ENCODE measurements at places on chromosomes 6 and 20.

DNA sequence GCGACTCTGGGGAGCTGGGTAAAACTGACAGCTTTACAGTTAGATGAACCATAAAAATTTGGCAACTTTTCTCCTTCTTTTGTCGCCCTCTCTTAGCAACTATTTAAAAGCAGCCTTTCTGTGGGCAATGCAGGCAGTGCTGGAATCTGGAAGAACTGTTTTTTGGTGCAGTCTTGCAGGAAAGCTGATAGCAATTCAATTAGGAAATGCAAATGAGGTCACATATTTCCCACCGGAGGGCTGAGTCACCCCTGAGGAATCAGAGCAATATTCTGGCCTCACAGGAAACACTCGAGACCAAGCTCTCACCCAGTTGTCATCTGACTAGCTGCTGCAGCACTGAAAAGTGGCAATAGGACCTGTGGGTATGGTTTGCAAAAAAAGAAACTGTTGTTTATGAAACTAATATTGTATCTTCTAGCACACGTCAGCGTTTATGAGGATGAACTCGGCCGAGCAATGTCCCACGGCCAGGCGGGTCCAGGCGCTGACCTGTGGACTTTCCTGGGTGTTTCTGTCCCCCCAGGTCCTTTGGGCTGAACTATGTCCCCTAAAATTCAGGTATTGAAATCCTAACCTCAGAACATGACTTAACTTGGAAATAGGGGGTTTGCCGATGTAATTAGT lies 312.3 kb downstream of the TAF4 start:
- DNase-seq, result peak; percentile 16

DNA sequence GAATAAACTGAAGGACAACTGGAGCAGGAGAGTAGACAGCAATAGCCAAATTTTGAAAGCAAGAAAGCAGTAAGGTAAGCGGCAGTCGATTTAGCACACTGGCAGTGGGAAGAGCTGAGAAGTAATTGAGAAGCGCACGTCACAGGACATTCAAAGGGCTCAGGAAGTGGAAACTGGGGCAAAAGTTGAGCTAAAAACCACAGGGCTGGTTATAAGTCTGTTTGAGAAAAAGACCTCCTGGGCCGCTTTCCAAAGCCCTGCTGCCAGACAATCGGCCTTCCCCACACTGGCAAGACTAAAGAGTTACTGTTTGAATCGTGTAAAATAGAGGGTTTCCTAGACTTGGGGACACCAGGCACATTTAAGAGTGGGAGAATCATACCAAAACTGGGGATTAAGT lies 161.4 kb downstream of the DNAH8 start:
- DNase-seq, result no peak

- no peak for DNase-seq
These were observed 48.7 kb upstream of the SAMD5 start for GRCh38 chr6:147459780-147460179.

DNA sequence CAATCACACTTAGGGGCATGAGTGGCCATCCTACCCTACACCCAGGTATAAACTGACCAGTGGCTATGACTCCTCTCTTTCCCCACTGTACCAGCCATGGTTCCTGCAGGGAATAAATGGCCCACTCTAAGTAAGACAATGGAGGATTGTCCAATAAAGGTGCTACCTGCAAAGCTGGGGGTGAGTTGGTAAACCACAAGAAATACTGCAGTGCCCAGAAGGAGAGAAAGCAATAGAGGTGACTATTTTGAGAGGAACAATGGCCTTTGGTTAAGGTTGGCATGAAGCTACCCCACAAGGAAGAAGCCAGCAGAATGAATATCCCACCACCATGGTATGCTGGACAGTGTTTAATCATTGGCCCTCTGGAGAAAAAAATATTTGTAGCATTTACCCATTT lies 233.3 kb upstream of the ECI2 start:
- DNase-seq, result no peak

- DNase-seq, result no peak
These were observed 81.0 kb upstream of the ASF1A start for GRCh38 chr6:118812970-118813369.

- no peak for DNase-seq
These were observed 252.0 kb upstream of the HTR1E start for GRCh38 chr6:86685230-86685797.

GRCh38 chr20:2894221-2894620 lies 20.9 kb downstream of the PTPRA start:
- DNase-seq, result no peak

DNA sequence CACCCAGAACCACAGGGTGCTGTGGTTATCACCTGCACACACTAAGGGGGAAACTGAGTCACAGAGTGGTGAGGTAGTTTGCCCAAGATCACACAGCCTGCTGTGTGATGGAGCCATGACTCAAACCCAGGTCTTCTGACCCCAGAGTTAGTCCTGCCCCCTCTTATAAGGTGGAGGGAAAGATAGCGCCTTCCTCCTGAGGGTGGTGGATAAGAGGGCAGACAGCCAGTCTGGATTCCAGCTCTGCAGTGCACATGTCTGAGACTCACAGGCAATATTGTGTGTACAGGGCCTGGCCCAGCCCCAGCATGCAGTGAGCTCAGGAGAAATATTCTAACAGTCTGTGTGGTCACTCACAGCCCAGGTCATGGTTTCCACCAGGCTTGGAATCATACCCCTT lies 393.7 kb downstream of the CDH4 start:
- DNase-seq, result no peak

- DNase-seq, result peak; percentile 30
These were observed 13.1 kb upstream of the PBOV1 start for GRCh38 chr6:138231381-138231886.

GRCh38 chr6:142693441-142693840 lies 251.5 kb downstream of the HIVEP2 start:
- DNase-seq, result no peak

- no peak for DNase-seq
These were observed 160.4 kb downstream of the PACRG start for GRCh38 chr6:162887981-162888689.

DNA sequence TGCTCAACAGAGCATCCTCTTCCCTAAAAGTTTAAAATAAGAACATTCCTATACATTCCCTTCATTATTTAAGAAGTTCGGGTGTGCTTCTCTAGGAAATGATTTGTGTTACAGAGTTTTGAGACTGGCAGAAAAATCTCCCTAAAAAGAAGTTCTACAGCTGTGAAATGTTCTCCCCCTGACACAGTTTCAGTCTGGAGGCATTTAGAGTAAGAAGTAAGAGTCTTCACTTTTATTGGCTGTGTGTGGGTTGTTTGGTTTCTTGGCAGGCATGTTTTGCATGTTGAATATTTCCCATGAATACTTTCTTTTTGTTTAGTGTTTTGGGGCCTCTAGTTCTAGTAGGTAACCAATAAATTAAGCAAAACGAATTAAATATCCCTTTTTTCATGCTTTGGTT lies 195.9 kb downstream of the TENT5A start:
- no peak for DNase-seq

DNA sequence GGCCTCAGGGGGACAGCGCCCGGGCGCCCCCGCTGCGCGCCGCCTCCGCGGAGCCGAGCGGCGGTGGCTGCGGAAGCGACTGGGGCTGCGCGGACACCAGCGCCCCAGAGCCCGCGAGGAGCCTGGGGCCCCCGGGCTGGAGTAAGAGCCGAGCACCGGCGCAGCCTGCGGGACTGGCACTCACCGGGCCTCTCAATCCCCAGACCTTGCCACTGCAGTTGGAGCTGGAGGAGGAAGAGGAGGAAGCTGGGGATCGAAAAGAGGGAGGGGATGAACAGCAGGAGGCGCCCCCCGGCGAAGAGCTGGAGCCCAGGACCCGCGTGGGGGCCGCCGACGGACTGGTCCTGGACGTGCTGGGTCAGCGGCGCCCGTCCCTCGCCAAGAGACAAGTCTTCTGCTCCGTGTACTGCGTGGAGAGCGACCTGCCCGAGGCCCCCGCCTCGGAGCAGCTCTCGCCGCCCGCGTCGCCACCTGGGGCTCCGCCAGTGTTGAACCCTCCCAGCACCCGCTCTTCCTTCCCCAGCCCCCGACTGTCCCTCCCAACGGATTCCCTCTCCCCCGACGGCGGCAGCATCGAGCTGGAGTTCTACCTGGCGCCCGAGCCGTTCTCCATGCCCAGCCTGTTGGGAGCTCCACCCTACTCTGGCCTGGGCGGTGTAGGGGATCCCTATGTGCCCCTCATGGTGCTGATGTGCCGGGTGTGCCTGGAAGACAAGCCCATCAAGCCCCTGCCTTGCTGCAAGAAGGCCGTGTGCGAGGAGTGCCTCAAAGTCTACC lies 590 bp downstream of the RNF217 start:
- peak; percentile 50 for DNase-seq

DNA sequence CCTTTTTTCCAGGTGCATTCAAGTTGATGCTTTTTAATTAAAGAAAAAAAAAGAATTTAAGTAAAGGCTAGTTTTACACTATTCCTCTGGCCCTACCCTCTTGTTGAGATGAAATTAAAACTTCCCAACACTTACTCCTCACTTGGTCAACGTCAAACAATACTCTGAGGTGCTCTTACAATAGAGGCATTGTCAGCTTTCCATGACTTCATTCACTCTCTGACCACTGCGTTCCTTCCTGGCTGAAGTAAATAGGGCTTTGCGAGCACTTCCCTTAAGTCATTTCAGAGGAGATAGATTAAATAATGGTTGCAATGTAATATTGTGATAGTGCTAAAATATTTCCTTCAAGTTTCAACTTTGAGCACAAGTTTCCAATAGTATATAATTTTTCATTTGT lies 229.8 kb upstream of the CEP162 start:
- DNase-seq, result peak; percentile 50

GRCh38 chr6:158706369-158706982 lies 56.6 kb downstream of the SYTL3 start:
- DNase-seq, result peak; percentile 70

GRCh38 chr6:12293931-12294807 lies 4.0 kb downstream of the EDN1 start:
- DNase-seq, result no peak

DNA sequence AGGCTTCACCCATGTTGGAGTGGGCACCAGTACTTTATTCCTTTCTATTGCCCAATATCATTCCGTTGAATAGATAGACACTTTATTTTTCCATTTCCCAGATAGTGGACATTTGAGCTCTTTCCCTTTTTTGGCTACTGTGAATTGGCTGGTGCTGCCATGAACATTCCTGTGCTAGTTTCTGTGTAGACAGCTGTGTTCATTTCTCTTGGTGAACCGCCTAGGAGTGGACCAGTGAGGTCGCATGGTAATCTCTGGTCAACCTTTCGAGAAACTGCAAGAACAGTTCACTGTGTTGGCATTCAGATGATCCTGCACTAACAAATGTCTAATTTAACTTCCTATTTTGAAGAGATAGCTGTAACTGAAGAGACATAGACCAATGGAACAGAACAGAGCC lies 58.6 kb downstream of the RAMACL start:
- no peak for DNase-seq

- DNase-seq, result no peak
These were observed 586.8 kb downstream of the RFPL4B start for GRCh38 chr6:112933947-112934346.

Measured in Calu3 (cell line).